ENCODE measurements at places on chromosomes 1 and 21.

DNA sequence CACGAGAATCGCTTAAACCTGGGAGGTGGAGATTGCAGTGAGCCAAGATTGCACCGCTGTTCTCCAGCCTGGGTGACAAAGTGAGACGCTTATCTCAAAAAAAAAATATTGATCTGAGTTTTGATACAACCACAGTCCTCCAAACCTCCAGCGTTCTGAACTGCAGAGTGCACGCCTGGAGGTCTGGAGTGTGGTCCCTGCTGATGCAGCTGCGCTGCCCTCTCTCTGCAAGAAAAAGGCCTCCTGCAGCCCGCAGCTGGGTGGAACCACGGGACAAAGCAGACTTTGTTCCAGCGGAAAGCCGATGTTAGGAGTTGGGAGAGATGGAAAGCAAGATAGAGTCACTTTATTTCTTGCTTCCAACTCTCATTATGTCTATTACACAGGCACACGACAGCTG is 144.9 kb upstream of the SOD1 start:
- DNase-seq: no peak

GRCh38 chr1:14598498-14599182 is at the start of gene KAZN:
Gene KAZN, plus strand, starts transcription at chr1:14598685.
- DNase-seq: peak; percentile 27

GRCh38 chr1:17892225-17892624 is 137.1 kb downstream of the ACTL8 start:
- DNase-seq: no peak

DNA sequence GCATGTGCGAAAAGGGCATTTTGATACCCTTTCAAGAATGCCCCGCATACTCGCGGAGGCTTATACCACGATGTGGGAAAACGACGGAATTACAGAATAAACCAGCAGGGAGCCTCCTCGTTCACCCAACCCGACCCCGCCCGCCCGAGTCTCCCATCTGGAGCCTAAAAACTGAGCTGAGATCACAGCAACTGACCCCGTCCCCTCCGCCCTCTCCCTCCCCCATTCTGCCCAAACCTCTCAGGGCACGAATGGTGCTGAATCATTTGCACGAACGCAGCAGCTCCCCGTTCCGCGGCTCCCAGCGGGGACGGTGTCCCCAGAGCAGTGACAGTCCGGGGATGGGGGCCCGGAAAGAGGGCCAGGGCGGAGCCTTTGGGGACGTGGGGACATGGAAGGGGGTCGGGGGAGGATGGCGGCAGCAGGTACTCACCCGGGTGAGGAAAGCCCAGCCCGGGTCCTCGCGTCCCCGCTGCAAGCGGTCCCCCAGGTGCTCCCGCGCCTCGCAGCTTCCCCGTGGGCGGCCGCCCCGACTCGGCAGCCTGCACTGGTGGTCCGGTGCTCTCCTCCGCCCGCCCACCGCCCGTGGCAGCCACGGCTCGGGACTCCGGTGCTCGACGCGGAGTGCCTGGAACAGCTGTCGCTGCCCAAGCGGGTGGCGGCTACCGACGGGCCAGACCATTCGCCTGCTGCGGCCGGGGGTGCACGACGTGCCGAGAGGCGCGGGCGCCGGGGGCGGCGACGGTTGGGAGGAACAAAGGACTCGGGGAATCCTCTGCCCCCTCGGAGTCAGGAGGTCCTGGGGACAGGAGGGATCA is at the start of gene TTLL7:
Gene TTLL7 (minus strand): TSS at position 635 of the 818 bp plus-strand sequence. CDS start 46,921 bp downstream, outside the sequence.
- DNase-seq: peak; percentile 44

DNA sequence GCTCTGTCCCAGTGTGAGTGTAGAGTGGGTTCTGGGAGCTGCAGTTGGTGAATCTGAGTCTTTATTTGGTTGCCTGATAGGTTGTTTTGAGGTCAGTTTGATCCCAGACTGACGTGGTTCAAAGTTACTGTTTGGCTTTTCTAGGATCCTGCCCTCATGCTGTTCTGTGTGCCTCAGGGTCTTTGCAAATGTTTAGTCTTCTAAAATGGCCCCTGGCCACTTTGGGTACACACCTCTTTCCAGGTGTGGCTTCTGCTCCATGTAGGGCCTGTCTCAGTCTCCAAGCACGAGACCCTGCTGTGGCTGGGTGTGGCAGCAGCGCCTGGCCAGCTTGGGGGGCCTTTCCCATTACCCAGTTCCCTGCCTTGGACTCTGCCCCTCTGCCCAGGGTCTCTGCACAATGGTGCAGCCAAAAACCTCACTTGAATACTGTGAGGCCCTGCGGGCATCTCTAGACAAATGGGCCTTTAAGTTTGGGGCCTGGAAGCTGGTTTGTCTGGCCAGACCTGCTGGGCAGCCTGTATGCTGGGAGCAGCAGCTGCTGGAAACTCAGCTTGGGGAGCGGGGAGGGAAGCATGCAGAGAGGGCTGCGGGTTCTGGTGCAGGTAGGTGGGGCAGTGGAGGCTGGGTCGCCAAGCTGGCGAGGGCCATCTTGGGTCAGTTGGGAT is 5.6 kb downstream of the PTPRF start:
- DNase-seq: no peak

- no peak for DNase-seq
Observed at GRCh38 chr1:64687725-64688327, 57.0 kb upstream of the RAVER2 start.

- DNase-seq: no peak
Observed at GRCh38 chr1:27057389-27057788, 44.7 kb upstream of the TENT5B start.

- no peak for DNase-seq
Observed at GRCh38 chr1:28172713-28173150, 3.8 kb downstream of the PTAFR start.

- no peak for DNase-seq
Observed at GRCh38 chr1:183777328-183777727, 27.6 kb upstream of the RGL1 start.

- DNase-seq: no peak
Observed at GRCh38 chr1:155279268-155279667, 2.0 kb downstream of the HCN3 start.

GRCh38 chr1:205375835-205376545 is 19.3 kb upstream of the KLHDC8A start:
- DNase-seq: no peak

DNA sequence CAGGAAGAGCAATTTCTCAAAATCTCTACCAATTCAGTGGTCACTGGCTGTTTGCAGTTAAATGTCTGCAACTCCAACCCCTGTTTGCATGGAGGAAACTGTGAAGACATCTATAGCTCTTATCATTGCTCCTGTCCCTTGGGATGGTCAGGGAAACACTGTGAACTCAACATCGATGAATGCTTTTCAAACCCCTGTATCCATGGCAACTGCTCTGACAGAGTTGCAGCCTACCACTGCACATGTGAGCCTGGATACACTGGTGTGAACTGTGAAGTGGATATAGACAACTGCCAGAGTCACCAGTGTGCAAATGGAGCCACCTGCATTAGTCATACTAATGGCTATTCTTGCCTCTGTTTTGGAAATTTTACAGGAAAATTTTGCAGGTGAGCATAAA is 167.2 kb downstream of the CRB1 start:
- no peak for DNase-seq

DNA sequence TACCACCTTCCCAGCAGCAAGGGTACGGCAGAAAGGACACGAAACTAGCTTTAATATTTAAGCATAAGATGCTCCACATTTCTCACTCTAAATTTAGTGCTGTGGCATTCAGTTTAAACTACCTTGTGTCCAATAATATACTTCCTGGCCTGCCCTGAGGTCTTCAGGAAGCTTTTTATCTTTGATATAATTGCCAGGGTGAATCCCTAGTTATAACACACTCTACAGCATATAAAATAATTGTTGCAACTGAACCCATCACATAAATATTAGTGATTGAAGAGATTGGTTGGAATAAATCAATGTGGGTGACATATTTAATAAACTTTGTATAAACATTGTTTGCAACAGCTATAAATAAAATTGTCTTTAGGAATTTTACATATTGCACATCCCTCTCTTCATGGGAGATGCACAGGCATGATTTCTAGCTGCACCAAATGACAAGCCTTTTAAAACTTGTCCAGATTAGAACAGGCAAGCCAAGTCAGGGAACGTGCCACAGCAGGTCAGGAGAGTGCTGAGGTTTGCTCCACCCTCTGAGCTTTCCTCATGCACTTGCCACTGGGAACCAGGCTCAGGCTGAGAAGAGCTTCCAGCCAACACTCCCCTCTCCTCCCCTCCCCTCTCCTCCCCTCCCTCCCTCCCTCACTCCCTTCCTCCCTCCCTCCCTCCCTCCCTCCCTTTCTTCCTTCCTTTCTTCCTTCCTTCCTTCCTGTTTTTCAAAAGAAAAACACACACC is 623.2 kb upstream of the PKN2 start:
- no peak for DNase-seq

DNA sequence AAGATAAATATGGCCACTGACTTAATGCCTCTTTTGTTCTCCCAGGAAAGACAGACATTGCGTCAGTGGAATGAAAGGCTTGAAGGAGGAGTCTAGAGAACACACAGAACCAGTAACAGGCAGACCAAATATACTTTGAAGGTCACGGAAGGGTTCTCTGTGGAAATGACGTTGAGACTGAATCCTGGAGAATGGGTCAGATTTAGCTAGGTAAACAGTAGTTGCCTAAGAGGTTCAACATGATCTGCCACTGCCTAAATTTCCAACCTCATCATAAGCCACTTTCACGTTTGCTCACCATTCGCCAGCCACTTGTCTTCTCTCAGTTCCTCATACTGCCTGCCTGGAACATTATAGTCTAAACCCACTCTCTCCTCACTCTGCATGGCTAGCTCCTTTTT is 20.5 kb downstream of the PLA2G4A start:
- no peak for DNase-seq

- no peak for DNase-seq
Observed at GRCh38 chr1:12696658-12697057, 19.3 kb upstream of the AADACL3 start.

DNA sequence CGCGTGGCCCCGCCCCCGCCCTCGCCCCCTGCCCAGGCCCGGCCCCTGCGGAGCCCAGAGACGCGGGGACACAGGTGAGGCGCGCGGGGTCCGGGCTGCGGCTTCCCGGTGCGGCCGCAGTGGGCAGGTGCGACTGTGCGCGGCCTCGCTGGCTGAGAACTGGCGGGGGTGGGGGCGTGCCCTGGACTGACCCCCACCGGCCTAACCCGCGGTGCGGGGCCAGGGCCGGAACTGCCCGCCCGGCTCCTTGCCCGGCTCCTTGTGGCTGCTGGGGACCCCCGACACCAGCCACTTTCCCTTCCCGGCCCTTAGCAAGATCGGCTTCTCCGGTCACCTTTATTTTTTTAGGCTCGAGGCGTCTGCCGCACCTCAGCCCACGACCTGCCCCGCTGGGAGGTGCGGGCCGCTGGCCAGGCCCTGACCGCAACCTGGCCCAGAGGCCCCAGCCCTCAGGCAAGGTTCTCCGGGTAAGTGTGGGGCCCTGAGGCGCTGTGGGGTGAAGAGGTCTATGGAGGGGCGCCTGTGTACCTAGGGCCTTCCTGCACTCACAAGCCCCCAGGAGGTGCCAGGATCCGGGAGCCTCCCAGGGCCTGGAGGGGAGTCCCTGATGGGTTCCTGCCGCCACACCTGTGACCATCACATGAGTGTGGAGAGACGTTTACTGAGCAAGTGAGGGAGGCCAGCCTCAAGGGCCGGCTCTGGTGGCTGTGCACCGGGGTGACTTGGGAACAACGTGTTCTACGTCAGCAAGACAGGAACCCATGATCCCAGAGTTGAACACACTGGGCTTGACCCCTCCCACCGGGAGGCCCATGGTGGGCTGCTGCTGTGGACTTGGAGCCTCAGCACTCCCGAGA is at the start of gene SMIM1:
Gene SMIM1 (plus strand): TSS at position 35 of the 857 bp plus-strand sequence. CDS start 2,625 bp downstream, outside the sequence.
- no peak for DNase-seq

DNA sequence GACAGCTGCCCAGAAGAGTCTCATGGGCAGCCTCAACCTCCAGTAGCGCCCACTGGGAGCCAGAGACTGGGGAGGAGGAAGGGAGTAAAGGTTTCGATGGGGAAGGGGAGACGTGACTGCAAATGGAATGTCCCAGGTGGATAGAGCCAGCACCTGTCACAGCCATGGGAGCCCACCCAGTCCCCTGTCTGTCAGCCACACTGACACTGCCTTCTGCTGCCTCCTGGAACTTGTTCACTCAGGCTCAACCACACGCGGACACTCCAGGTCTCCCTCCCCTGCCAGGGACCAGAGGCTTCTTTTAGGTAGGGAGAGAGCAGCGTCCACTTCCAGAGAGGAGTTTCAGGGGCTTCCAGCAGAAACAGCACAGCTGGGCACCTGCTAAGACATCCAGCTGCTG is 346.3 kb downstream of the NPHP4 start:
- no peak for DNase-seq

- no peak for DNase-seq
Observed at GRCh38 chr1:93399781-93400180, 48.1 kb upstream of the FNBP1L start.

GRCh38 chr21:14913638-14914037 is 151.2 kb downstream of the NRIP1 start:
- no peak for DNase-seq

GRCh38 chr1:170032531-170033280 is 41.8 kb downstream of the KIFAP3 start:
- no peak for DNase-seq

DNA sequence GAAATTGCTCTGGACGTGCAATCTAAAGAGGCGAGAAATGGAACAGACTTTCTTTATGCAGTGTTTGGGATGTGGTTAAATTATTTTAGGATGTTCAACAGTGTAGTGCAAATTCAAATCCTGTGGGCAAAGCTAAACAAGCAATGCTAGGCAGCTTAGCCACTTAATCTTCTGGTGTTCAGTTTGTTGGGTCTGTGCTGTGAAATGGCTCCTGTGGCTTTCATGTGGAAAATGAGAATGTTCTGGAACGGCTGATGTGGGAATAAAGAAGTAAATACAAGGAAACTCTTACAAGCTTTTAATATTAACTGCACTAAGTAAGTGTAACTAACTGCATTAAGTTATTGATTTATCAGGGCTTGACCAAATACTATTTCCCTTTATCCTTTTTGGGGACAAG is 766.6 kb downstream of the ADGRL2 start:
- no peak for DNase-seq

DNA sequence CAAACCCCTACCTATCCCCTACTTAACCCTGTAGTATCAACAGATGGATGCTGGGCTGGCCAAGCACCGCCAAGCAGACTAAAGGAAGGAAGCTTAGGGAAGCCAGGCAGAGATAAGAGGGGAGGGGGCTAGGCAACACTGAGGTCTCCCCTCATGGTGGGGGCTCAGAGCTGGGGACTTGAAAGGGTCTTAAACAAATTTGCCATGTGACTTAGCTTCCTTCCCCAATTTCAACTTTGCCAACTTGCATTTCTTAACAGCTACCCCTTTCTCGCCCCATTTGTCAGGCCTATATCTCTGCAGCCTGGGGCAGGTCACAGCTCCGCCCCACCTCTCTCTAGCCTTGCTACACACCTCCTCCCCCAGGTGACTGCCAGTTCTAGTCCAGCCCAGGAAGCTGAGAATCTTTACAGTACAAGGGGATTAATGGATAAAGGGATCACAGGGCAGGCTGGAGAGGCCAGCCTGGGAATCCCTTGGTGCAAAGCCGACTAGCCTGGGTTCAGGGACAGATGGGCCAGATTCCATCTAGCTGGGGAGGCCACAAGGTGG is 3.4 kb downstream of the KIF21B start:
- no peak for DNase-seq

GRCh38 chr21:15063814-15064575 is 805 bp downstream of the NRIP1 start:
- peak; percentile 26 for DNase-seq

- no peak for DNase-seq
Observed at GRCh38 chr21:42525676-42526378, 12.2 kb downstream of the SLC37A1 start.

GRCh38 chr1:218361298-218362065 is 16.3 kb downstream of the TGFB2 start:
- peak; percentile 38 for DNase-seq

GRCh38 chr1:171717062-171717718 is 24.7 kb downstream of the VAMP4 start:
- DNase-seq: no peak

All from RCC 7860 (cell line).